A549 treated with CORT108297 at 1 μM for 4 hours (cell line): ENCODE measurements at places on chromosomes 5 and 9. TPM values are rescaled to one million over a fixed set of nuclear protein-coding genes. Genes with fewer than 3 reads are reported as not detected.

Gene TICAM2
- 0.75 to 1.4 TPM (median 1.2 TPM) in 5 replicates for total RNA-seq

Gene TSLP
- total RNA-seq: not detected in 5 replicates

Gene CCDC192
- not detected in 5 replicates for total RNA-seq

Gene PCDHGC4
- 0.01 to 0.05 TPM (median 0.03 TPM) in 3 of 5 replicates, not detected in the others for total RNA-seq

Gene RANBP17
- 2.0 to 2.5 TPM (median 2.1 TPM) in 5 replicates for total RNA-seq

Gene GABRA1
- not detected in 5 replicates for total RNA-seq

Gene INSL6
- not detected in 5 replicates for total RNA-seq

Gene IFNA13
- not detected in 5 replicates for total RNA-seq
